ENCODE measurements at places on chromosomes 2 and 18.

GRCh38 chr2:233801357-233802131, 23.4 kb downstream of the MROH2A start:
- DNase-seq, result no peak

DNA sequence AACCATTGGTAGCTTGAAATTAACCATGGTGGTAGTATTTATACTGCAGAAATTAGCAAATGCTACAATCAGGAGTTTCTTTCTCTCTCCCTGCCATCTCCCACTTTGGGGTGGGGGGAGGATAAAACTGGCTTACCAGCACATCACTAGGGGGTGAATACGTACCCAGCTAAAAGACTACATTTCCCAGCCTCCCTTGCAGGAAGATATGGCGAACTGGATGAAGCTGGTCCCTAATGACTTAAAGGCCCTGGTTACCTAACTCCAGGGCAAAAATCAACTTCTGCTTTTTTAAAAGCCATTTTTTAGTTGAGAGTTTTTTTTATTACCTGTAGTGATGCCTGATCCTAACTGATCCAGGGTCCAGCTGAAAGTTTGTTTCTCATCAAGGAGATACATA, 70.3 kb upstream of the RAB12 start:
- no peak for DNase-seq

DNA sequence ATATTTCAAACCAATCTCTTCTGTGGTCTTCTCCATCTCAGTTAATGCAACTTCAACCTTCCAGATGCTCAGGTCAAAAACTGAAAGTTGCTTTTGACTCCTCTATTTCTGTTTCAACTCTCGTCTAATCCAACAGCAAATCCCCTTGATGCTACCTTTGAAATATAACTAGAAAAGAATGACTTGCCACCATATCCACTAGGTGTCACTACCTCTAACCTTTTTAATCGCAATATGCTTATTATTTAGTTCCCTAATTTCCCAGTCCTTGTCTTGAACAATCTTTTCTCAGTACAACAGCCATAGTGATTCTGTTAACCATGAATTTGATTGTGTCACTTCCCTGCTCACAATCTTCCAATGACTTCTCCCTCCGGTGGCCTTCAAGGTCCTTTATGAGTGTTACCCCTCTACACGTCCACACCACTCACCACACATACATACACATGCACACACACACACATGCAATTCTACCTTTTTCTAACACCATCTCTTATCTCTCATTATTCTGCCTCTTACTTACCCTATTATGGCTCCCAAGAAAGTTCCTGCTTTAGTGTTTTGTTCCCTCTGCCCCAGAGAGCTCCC, 245.5 kb upstream of the KCNJ3 start:
- no peak for DNase-seq

DNA sequence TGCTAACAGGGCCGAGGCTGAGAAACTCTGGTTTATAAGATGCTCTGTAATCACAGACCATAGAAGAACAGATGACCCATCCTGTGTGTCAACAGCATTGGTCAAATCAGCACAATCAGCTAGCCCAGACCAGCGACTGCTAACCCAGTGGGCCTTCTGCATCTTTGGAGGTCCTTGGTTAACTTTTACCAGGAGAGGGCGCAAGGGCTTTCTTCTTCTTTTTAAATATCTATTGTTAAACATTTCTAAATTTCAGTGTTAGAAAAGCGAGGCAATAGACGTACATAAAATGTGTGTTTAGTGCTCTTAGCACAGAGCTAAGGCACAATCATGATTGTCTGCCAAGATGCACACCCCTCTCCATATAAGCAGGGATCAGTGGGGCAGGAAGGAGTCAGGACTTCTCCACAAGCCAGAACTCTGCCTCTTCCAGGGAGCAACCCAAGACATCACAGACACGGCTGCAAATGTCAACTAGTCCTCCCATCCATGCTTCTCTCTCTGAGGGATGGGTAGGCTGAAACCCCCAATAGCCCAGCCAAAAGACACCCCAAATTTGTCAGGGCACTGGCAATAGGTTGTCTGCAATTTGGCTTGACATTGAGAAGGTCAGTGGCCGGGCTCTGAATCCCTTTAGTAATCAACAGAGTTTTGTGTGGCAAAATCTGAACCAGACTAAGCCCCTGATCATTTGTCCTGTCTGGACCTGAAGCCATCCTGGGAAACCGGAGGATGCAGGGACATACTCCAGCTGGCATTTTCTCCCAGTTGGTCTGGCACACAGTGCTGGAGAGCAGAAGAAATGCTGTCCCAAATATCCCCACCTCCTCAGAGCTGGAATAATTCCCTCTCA, 188.2 kb downstream of the BCL2 start:
- peak; percentile 34 for DNase-seq

- no peak for DNase-seq
These were observed 60.6 kb downstream of the ZEB2 start for GRCh38 chr2:144459286-144459685.

GRCh38 chr2:238285653-238286082, 2.7 kb downstream of the PER2 start:
- DNase-seq, result no peak

- no peak for DNase-seq
These were observed 284.0 kb upstream of the RAB6C start for GRCh38 chr2:129695496-129695895.

- no peak for DNase-seq
These were observed 34.1 kb downstream of the CDC42EP3 start for GRCh38 chr2:37637190-37637860.

DNA sequence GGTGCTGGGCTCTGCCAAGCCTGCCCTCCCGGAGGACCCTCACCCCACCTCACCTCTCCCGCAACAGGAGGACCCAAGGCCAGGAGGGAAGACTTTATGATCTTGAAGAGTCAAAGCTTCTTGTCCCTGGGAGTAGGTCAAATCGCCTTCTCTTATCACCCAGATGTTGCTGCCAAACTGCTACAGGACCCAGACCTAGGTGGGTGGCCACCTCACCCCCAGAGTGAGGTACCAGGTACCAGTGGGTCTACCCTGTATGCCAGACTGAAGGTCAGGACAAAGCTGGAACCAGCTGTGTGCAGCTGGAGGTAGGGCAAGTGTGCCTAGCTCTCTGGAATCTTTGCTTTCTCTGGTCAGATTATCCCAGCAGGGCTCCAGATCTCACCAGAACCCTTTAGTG, 197.2 kb downstream of the ZFP36L2 start:
- DNase-seq, result no peak

DNA sequence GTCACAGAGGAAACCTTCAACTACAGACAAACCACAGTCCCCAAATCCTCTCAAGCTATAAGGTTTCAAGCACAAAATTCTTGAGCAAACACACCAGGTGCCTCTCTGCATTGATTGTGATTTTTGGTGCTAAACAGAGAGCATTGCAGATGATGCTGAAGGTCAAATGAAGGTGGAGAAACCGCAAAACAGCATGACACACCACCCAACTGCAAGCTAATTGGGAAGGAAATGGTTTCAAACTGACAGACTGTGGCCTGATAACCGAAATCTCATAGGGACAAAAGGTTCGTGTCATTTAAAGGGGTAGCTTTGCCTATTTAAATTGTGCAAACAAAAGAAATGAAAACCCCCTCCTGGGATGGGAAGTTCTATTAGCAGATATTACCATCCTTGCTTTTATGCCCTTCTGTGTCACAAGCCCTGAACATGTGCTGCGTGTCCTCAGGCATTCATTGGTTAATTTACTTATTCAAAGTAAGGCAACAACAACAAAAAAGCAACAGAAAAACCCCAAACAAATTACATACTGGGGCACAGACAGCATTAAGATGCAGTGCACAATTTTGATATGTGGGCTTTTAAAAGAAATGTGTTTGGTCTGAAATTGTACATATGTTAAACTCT, 154.9 kb downstream of the AQP4 start:
- DNase-seq, result no peak

Data from stimulated activated CD8-positive, alpha-beta memory T cell treated with anti-CD3 and anti-CD28 coated beads, Interleukin-2, amount 100 ng/mL, for 1 hour (primary cell).